Thoracic aorta (tissue), 2 donors: ENCODE measurements at places on chromosomes 2 and 18.

GRCh38 chr2:10522726-10523405 lies 74.7 kb upstream of the ODC1 start:
- DNase-seq = no peak

- no peak for DNase-seq
Observed at GRCh38 chr2:29902356-29902755, 19.0 kb downstream of the ALK start.

GRCh38 chr2:17536416-17536815 lies 4.1 kb upstream of the VSNL1 start:
- DNase-seq = no peak

DNA sequence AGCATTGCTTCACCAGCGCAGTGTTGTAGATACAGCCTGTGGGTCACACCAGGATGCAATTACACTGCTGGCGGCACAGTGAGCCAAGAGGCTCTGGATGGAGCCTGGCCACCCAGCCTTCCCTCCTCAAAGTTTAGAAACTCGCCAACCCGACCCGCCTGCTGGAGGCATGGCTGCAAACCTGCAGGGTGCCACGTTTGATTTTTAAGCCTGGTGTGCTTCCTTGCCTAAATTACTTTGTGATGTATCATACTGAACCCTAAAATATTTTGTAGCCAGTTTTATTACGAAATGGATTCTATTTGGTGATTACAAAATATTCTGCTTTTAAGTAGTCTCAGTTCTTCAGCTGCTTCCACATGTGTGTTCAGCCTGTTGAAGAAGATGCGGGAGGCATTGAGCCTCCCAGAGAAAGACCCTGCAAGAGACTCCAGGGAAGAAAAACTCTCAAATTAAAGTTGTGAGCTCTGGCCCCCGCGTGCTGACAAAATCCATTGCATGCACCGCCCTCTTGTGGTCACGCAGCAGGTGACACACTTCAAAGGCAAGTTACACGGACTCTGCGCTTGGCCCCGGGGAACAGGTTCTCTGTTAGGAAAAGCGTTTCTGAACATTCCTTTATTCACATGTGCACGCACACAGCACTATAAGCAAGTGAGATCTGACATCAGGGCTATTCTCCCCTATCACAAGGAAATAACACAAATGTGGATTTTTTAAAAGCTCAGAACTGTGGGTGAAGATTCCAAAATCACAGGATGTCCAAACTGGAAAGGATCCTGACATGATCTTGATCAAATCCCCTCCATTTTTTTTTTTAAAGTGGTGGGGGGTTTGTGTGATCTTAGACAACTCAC lies 63.0 kb upstream of the TWIST2 start:
- DNase-seq = no peak

- DNase-seq = no peak
Observed at GRCh38 chr2:232997749-232998665, 15.0 kb downstream of the NGEF start.
